ENCODE measurements at places on chromosomes 16 and 17.

- H3K4me1 ChIP-seq: no peaks in the 10 kb centered on the region
- peaks cover 3% of the 10 kb centered on the region for H3K27me3 ChIP-seq
- no peak for DNase-seq
Observed at GRCh38 chr17:79892457-79893241, 53.4 kb upstream of the CBX4 start.

GRCh38 chr17:64327201-64327930 is 63.3 kb downstream of the PECAM1 start:
- H3K27me3 ChIP-seq: no peaks in the 10 kb centered on the region
- H3K4me3 ChIP-seq: no peak overlapping the region
- no peak for DNase-seq
- H3K36me3 ChIP-seq: peaks cover 15% of the 10 kb centered on the region

DNA sequence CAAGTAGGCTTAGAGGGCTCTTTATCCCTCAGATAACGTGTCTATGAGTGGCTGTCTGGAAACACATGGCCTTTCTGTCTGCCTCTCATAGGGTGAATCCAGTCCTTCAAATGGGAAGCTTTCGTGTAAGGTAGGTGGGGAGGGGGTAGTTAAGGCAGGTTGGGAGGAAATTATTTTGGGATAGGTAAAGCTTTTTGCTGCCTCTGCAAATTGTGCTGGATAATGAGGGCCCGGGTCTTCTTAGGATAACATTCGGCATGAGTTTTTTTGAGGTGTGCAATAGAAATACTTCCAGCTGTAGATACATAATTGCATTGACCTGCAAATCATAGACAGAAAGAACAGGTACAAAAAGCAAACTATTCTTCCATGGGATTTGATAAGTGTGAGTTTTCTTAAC is 189.7 kb downstream of the PRKCA start:
- H3K4me1 ChIP-seq: peaks cover 17% of the 10 kb centered on the region
- no peak overlapping the region for H3K4me3 ChIP-seq
- no peaks in the 10 kb centered on the region for H3K36me3 ChIP-seq
- H3K27me3 ChIP-seq: no peaks in the 10 kb centered on the region

GRCh38 chr17:9109933-9110332 is 88.6 kb downstream of the NTN1 start:
- H3K27me3 ChIP-seq: no peaks in the 10 kb centered on the region
- no peak overlapping the region for H3K4me3 ChIP-seq
- no peaks in the 10 kb centered on the region for H3K4me1 ChIP-seq
- H3K27ac ChIP-seq: no peak overlapping the region

DNA sequence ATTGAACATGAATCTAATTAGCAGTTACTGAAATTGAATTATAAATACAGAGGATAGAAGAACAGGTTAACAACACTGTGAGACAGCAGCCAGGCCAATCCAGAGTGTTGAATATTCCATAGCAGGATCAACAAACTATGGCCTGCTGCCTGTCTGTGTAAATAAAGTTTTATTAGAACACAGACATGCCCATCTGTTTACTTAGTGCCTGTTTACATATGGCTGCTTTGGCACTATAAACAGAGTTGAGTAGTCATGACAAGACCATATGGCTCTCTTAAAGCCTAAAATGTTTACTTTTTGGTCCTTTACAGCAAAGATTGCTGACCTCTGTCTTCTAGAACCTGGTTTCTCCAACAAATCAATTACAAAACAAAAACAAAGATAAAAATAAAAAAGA is 115.4 kb upstream of the CDC42EP4 start:
- H3K27me3 ChIP-seq: no peaks in the 10 kb centered on the region
- H3K4me1 ChIP-seq: peaks cover 20% of the 10 kb centered on the region
- no peak for DNase-seq
- no peak overlapping the region for H3K4me3 ChIP-seq
- H3K36me3 ChIP-seq: no peaks in the 10 kb centered on the region

DNA sequence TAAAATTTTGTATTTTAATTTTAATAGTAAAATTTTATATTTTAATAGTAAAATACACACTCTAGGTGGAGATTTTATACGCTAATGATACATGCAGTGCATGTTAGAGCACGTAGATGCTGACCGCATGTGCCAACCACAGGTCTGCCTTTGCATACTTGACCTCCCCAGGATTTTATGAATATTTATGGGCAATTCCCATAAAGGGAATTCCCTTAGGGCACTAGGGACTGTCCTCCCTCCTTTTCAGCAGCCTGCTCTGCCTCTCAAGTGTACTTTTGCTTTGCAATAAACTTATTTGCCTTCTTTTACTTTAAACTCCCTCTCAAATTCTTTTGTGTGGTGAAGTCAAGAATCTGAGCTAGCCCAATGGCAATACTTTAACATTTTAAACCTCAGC is 217.7 kb upstream of the CDH8 start:
- H3K27ac ChIP-seq: no peak overlapping the region
- DNase-seq: no peak
- no peak overlapping the region for H3K4me3 ChIP-seq

- H3K27ac ChIP-seq: no peak overlapping the region
- no peak overlapping the region for H3K4me3 ChIP-seq
- no peak for DNase-seq
- no peaks in the 10 kb centered on the region for H3K4me1 ChIP-seq
- H3K27me3 ChIP-seq: no peaks in the 10 kb centered on the region
Observed at GRCh38 chr16:87371261-87371866, 12.2 kb downstream of the FBXO31 start.

GRCh38 chr17:17154981-17155380 is 51.2 kb downstream of the PLD6 start:
- H3K27ac ChIP-seq: no peak overlapping the region
- H3K4me1 ChIP-seq: no peaks in the 10 kb centered on the region
- H3K36me3 ChIP-seq: peaks cover 96% of the 10 kb centered on the region
- no peak for DNase-seq
- no peaks in the 10 kb centered on the region for H3K27me3 ChIP-seq

- no peak overlapping the region for H3K4me3 ChIP-seq
- no peak overlapping the region for H3K27ac ChIP-seq
- H3K36me3 ChIP-seq: no peaks in the 10 kb centered on the region
- DNase-seq: no peak
- no peaks in the 10 kb centered on the region for H3K27me3 ChIP-seq
- H3K4me1 ChIP-seq: no peaks in the 10 kb centered on the region
Observed at GRCh38 chr16:29307598-29308507, 98.7 kb downstream of the NPIPB11 start.

GRCh38 chr17:60947100-60947499 is 269.4 kb downstream of the BCAS3 start:
- H3K4me3 ChIP-seq: no peak overlapping the region
- no peaks in the 10 kb centered on the region for H3K36me3 ChIP-seq
- no peak overlapping the region for H3K27ac ChIP-seq
- no peak for DNase-seq
- H3K27me3 ChIP-seq: no peaks in the 10 kb centered on the region

GRCh38 chr16:25135254-25135878 is 23.8 kb downstream of the LCMT1 start:
- H3K36me3 ChIP-seq: peaks cover 39% of the 10 kb centered on the region
- no peaks in the 10 kb centered on the region for H3K27me3 ChIP-seq
- no peak overlapping the region for H3K4me3 ChIP-seq
- DNase-seq: no peak
- no peak overlapping the region for H3K27ac ChIP-seq

DNA sequence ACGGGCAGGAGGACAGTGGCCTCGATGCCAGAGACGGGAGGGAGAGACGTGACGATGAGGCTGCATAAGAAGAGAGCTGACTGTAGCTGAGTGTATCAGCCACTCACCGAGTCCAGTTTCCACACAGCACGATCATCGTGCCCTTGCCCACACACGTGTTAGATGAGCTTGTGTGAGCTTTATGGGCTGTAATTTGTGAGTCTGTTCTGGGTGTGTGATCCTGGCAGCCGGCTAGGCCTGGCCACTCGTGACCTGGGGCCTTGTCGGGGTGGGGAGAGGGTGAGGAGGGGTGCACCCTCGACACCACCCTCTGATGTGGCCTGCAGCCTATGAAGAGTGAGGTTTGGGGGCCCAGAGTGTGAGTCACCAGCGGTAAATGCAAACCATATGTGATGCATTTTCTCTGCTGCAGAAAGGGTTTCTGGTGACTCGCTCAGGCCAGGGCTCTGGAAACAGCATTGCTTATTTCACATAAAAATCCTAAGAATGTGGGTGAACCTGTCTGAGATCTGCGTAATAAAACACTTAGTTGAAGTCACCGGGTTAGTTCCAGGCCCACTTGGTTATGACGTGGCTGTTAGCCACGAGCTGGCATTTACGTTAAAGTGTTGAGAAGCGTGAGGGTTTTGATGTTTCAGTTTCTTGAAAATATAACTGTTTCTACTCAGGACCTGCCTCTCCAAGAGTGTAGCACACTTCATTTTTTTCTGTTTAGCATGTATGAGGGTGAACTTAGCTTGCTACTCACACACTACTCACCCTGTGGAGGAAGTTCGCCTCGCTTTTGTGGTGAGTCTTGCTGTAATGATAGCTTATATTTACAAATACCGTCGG is 4.2 kb downstream of the METRNL start:
- H3K36me3 ChIP-seq: no peaks in the 10 kb centered on the region
- H3K27ac ChIP-seq: no peak overlapping the region
- no peak for DNase-seq
- peaks cover 23% of the 10 kb centered on the region for H3K27me3 ChIP-seq
- H3K4me1 ChIP-seq: no peaks in the 10 kb centered on the region

- no peaks in the 10 kb centered on the region for H3K4me1 ChIP-seq
- H3K4me3 ChIP-seq: no peak overlapping the region
- H3K36me3 ChIP-seq: no peaks in the 10 kb centered on the region
- no peak overlapping the region for H3K27ac ChIP-seq
- no peak for DNase-seq
Observed at GRCh38 chr17:63370696-63371095, 75.4 kb downstream of the CYB561 start.

GRCh38 chr16:31243734-31244670 is 15.8 kb upstream of the ITGAM start:
- no peak overlapping the region for H3K4me3 ChIP-seq
- no peaks in the 10 kb centered on the region for H3K36me3 ChIP-seq
- H3K4me1 ChIP-seq: no peaks in the 10 kb centered on the region
- no peak overlapping the region for H3K27ac ChIP-seq
- H3K27me3 ChIP-seq: no peaks in the 10 kb centered on the region

GRCh38 chr16:8430401-8430800 is 159.9 kb downstream of the TMEM114 start:
- no peak overlapping the region for H3K27ac ChIP-seq
- H3K4me3 ChIP-seq: no peak overlapping the region
- DNase-seq: no peak
- H3K4me1 ChIP-seq: no peaks in the 10 kb centered on the region
- H3K27me3 ChIP-seq: peaks cover 3% of the 10 kb centered on the region

DNA sequence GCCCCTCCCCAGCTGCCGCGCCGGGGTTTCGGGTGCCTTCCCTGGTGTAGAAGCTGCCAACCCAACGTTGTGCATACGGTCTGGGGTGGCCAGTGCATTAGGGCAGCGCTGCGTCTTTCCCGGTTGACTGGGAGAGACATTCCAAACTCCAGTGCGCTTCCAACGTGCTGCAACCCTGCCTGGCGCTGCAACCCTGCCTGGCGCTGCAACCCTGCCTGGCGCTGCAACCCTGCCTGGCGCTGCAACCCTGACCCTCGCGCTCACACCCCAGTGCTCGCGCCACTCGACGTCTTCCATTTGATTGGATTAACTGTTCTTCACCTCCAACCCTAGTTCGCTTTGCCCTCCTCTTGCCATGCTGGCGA is 488 bp upstream of the HAP1 start:
- no peak for DNase-seq
- H3K4me3 ChIP-seq: no peak overlapping the region

GRCh38 chr17:17186551-17187505 is 19.3 kb downstream of the PLD6 start:
- no peak overlapping the region for H3K27ac ChIP-seq
- no peaks in the 10 kb centered on the region for H3K4me1 ChIP-seq
- no peaks in the 10 kb centered on the region for H3K27me3 ChIP-seq
- H3K36me3 ChIP-seq: peaks cover 66% of the 10 kb centered on the region
- H3K4me3 ChIP-seq: no peak overlapping the region

DNA sequence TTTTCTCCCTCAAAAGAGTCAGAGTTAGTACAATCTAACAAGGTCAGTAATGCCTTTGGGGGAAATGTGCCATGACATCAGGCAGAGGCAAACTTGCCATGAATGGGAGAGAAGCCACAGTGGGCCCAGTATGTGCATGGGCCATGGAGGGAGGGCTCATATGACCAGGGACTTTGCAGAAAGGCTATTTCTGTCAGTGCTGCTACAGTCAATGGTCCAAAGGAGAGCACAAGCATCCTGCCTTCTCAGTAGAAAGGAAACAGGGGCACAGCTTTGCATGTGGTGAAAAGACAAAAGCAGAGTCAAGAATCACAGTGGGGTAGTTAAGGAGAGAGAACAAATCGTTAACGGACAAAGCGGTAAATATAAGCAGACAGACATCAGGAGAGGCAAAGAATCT is 11.2 kb upstream of the CORO6 start:
- peaks cover 51% of the 10 kb centered on the region for H3K36me3 ChIP-seq
- no peak for DNase-seq
- no peak overlapping the region for H3K4me3 ChIP-seq
- H3K27ac ChIP-seq: no peak overlapping the region
- H3K4me1 ChIP-seq: no peaks in the 10 kb centered on the region

- H3K27ac ChIP-seq: no peak overlapping the region
- H3K36me3 ChIP-seq: peaks cover 60% of the 10 kb centered on the region
- H3K4me3 ChIP-seq: no peak overlapping the region
- H3K27me3 ChIP-seq: no peaks in the 10 kb centered on the region
- DNase-seq: no peak
Observed at GRCh38 chr17:42698736-42699414, 16.5 kb downstream of the CNTNAP1 start.

GRCh38 chr16:84648595-84649510 is 542 bp downstream of the KLHL36 start:
- peaks cover 14% of the 10 kb centered on the region for H3K36me3 ChIP-seq
- peak overlapping the region; percentile 63 for H3K4me3 ChIP-seq
- H3K27ac ChIP-seq: no peak overlapping the region
- peaks cover 10% of the 10 kb centered on the region for H3K27me3 ChIP-seq

DNA sequence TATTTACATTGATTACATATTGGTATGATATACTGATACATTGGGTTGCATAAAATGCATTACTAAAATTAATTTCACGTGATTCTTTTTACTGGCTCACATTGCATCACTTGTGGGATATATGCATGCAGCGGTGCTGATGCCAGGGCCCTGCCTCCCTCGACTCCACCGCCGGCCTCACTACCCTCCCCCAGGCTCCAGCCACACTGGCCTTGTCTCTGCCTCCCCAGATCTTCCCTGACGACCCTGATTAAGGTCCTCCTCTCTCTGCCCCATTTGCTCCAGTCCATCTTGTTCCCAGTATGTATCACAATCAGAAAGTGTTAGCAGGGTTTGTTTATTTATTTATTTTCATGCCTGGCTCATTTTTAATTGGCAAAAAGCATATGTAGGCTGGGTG is 306.8 kb downstream of the FOXL1 start:
- peaks cover 7% of the 10 kb centered on the region for H3K27me3 ChIP-seq
- no peaks in the 10 kb centered on the region for H3K4me1 ChIP-seq
- H3K4me3 ChIP-seq: no peak overlapping the region

GRCh38 chr16:29663016-29663806 is at the start of gene SPN:
Gene SPN (plus strand): TSS chr16:29663247. CDS start chr16:29663729, 482 bp downstream.
- peak within 1 kb of the TSS; percentile 72 for H3K4me3 ChIP-seq
- H3K4me1 ChIP-seq: peaks cover 64% of the 10 kb centered on the region
- H3K27me3 ChIP-seq: no peaks in the 10 kb centered on the region
- H3K36me3 ChIP-seq: peaks cover 47% of the 10 kb centered on the region
- peak within 1 kb of the TSS; percentile 95 for H3K27ac ChIP-seq

- H3K27ac ChIP-seq: no peak overlapping the region
- H3K4me1 ChIP-seq: no peaks in the 10 kb centered on the region
- no peak overlapping the region for H3K4me3 ChIP-seq
- H3K36me3 ChIP-seq: no peaks in the 10 kb centered on the region
- no peaks in the 10 kb centered on the region for H3K27me3 ChIP-seq
Observed at GRCh38 chr16:17538927-17539326, 68.2 kb upstream of the XYLT1 start.

- no peak overlapping the region for H3K4me3 ChIP-seq
- H3K27ac ChIP-seq: no peak overlapping the region
- H3K36me3 ChIP-seq: no peaks in the 10 kb centered on the region
- no peak for DNase-seq
Observed at GRCh38 chr16:19785512-19786130, 67.5 kb downstream of the IQCK start.
